Small intestine (tissue), 16 donors: ENCODE measurements at places on chromosomes 4 and X. TPM values are rescaled to one million over a fixed set of nuclear protein-coding genes. Genes with fewer than 3 reads are reported as not detected.

Gene ABCE1
- 7.8 TPM for polyA plus RNA-seq

Gene ABCD1
- 14.4 TPM for polyA plus RNA-seq

Gene HSFX1
- polyA plus RNA-seq = not detected

Gene MAGEA10
- not detected for polyA plus RNA-seq
